ENCODE measurements at places on chromosomes 16 and 17. TPM values are rescaled to one million over a fixed set of nuclear protein-coding genes. Genes with fewer than 3 reads are reported as not detected.
A peak's percentile ranks its signal among the peaks of the same experiment; 100 is the strongest.

Gene EMP2
- total RNA-seq: not detected

Gene TEKT1
- not detected for total RNA-seq

- H3K27me3 ChIP-seq: no peaks in the 10 kb centered on the region
- peaks cover 62% of the 10 kb centered on the region for H3K4me1 ChIP-seq
- DNase-seq: no peak
- no peak overlapping the region for H3K27ac ChIP-seq
- H3K4me3 ChIP-seq: peak overlapping the region; percentile 28
Observed at GRCh38 chr17:79930062-79930876, 91.0 kb upstream of the CBX4 start.

DNA sequence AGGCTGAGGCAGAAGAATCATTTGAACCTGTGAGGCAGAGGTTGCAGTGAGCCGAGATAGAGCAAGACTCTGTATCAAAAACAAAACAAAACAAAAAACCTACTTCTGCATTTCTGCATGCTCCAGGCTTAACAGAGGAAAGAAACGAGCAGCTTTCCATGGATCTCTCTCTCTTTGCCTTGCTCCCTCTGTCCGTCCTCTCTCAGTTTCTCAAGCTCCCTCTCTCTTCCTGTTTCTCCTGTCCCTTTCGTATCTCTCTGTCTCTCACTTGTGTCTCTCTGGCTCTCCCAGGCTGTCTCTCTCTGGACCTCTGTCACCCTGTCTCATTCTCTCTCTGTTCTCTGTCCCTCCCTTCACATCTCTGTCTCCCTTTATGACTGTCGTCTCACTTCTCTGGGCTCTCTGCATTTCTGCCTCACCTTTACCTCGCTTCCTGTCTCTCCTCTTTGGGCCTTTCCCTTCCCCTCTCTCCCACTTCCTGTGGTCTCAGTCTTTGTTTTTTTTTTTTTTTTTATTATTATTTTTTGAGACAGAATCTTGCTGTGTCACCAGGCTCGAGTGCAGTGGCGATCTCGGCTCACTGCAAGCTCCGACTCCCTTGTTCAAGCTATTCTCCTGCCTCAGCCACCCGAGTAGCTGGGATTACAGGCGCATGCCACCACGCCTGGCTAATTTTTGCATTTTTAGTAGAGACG lies 4.1 kb upstream of the PITPNA start:
- H3K27ac ChIP-seq: peak overlapping the region; percentile 70
- H3K27me3 ChIP-seq: no peaks in the 10 kb centered on the region
- H3K4me3 ChIP-seq: peak overlapping the region; percentile 13
- peak; percentile 53 for DNase-seq
- H3K36me3 ChIP-seq: no peaks in the 10 kb centered on the region

- H3K27me3 ChIP-seq: no peaks in the 10 kb centered on the region
- no peak overlapping the region for H3K4me3 ChIP-seq
- H3K27ac ChIP-seq: peak overlapping the region; percentile 77
Observed at GRCh38 chr17:51164911-51165679, 1.1 kb upstream of the NME2 start.

Gene KRTAP17-1
- not detected for total RNA-seq

Gene TEKT5
- total RNA-seq: 0.42 TPM
